Germinal center (tissue), 1 donor: ENCODE measurements at places on chromosomes 2 and 18.
A peak's percentile ranks its signal among the peaks of the same experiment; 100 is the strongest.

DNA sequence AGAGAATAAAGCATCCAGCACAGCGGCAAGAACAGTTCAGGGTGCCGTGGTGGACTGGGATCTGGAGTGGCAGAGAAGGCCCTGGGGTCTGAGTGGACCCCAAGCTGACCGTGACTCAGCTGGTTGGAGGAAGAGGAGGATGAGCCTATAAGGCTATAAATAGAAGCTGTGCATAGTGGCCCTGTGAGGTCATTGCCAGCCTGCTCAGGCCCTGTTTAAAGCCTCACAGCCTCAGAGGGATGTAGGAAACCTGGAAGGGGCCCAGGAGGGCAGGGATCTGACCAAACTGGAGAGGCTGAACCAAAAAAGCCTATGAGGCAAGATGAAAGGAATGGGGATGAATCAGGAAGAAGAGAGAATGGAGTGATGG is 11.3 kb upstream of the DES start:
- no peak for DNase-seq

- no peak for DNase-seq
These were observed 60.0 kb upstream of the OTOS start for GRCh38 chr2:240200230-240201051.

DNA sequence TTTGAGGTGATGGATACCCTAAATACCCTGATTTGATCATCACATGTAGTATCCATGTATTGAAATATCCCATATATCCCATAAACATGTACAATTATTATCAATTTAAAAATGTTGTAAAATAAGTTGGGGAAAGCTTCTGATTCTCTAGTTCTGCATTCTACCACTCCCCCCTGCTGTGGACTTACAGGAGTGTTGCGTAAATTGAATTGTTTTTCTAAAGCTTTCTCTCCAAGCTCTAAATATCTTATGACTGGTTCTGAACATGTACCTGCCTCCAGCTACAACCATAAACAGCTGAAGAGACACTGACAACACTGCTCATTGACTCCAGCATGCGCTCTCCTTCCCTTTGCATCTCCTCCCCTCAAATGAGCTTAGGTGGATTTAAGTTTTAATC is 145.2 kb downstream of the MGAT5 start:
- no peak for DNase-seq

GRCh38 chr2:239420082-239420481 is 19.3 kb upstream of the HDAC4 start:
- DNase-seq = no peak

DNA sequence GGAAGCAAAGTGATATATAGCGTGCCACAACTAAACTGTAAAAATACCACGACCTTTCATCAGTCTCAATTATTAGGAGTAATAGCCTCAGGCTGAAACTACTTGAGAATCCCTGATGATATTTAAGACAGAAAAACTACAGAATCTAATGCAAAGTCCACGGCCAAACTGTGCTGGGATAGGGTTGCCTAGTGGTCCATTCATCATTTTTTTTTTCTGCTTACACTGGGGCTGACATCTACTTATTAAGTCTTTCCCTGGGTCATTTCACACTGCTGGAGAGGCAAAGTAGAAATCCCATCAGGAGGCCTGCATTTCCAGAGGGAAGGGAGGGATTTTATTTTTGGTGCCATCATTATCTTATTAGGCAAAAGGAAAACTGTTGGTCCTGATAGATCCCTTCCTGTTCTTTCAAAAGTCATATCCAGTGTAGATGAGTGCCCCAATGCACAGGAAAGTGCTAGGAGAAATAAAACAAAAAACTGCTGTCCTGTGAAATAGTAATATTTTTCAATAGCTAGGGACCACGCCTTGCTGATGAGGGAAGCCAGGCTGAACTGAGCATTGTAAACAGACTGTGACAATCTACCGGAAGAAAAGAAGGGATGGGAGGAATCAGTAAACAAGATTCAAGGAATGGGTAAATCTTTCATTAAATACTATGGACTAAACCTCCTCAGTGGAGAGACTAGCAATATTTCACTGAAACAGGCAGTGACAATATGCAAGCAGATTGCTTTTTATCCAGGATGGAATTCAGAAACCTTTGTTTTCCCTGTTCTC is 644.3 kb downstream of the IRS1 start:
- no peak for DNase-seq

- no peak for DNase-seq
These were observed 130.5 kb upstream of the NOSTRIN start for GRCh38 chr2:168671932-168672331.

DNA sequence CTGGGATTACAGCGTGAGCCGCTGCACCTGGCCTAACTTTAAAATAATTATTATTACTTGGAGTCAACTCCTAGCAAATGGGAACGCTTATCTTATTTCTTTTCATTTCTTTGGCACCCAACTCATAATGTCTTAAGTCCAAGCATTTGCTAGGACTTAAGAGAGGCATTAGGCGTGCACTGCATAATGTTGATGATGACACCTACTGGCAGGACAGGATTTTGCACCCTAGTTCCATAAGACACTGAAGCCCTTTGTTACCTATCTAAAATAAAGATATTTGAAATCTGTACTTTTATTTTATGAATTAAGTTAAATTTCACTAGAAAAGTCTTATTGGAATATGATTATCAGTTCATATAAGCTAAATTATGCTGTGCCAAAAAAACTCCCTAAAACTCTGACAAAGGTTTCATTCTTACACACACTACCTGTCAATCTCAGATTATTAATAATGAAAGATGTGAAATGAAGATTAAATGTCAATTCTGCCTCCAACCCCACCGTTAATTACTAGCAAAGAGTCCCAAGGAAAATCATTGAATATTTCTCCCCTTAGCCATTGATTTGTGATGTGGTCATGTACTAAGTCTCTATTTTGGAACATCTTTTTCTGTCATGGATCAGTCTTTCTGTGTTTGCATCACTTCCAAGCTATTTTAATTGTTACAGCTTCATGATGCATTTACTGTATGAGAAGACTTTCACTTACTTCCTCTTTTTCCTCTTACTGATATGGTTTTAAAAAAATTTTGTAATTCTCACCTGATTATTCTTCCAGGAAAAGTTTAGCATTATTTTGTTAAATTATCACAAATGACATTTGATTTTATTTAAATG is 12.7 kb upstream of the CDH2 start:
- peak; percentile 9 for DNase-seq

DNA sequence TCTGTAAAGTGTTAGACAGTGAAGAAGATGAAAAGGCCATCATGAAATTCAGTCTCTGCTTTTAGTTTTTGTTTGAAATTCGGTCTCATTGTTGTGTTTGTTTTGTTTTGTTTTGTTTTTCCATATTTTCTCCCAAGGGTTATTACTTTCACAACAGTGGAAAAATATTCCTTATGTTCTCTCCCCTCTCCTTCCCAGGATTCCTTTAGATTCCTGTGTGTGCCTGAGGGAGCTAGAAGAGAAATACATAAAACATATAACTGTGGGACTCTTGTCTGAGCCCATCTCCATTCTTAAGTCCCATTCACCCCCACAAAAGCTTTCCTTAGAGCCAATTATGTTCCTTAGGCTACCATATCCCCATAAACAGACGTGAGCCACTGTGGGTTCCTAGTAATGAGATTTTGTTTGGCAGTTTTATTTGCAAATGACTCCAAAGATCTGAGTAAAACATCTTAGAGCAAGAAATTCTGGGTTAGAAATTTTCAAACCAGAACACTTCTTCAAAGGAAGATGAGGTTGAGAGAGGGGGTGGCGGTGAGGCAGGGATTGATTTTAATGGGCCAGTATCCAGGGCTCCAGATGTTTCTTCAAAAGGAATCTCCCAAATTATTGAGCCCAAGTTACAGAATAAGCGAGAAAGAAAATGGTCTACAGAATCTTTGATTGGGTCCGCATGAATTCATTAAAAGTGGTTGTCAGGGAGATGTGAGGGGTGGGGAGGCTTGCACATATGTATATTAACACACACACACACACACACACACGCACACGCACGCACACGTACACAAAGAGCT is 157.8 kb upstream of the TNP1 start:
- no peak for DNase-seq

DNA sequence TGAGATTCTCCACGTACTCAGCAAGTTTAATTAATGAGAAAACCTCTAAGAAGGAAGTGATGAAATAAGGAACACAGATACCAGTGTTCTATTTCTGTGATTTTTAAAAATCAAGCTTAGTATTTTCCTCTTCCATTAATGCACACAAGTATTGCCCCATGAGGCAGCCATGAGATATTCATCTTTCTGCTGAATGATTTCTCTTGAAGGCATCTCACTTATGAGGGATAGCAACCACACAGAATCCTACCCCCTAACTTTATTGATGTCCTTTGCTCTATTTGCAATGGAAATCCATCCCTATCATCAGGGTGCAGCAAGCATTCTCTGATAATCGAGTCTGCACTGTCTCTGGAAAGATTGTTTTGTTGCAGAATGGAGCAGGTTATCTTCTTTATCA is 244.1 kb upstream of the NRP2 start:
- DNase-seq = no peak

DNA sequence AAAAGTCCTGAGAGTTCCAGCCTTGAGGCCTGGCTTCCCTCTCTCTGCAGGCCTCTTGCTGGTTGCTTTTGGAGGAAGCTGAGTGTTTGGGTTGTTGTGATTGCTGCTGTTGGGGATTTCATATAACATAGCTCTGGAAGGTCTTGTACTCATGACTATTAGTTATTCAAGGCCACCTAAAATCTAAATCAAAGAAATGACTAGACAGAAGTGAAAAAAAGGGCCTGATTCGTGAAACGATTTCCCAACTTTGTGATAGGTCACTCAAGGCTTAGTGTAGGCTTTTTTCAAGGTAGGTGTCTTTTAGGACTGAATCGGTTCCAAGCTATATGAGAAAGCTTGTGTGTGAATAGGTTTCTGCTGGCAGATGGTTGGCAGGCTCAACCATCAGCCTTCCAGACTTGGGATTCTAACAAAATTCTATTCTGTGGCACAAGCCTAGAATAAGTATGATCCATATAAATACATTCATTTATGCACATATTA is 164.4 kb downstream of the FMNL2 start:
- DNase-seq = no peak

DNA sequence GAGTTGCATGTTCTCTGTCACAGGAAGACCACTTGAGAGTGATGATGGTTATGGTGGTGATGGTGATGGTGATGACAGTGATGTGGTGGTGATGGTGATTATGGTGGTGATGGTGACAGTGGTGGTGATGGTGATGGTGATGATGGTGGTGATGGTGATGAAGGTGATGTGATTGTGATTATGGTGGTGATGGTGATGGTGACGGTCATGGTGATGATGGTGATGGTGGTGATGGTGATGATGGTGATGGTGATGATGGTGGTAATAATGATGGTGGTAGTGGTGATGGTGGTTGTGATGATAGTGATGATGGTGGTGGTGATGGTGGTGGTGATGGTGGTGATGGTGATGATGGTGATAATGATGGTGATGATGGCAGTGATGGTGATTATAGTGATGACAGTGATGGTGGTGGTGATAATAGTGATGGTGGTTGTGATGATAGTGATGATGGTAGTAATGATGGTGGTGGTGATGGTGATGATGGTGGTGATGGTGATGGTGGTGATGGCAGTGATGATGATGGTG is 93.7 kb downstream of the ASB1 start:
- no peak for DNase-seq

DNA sequence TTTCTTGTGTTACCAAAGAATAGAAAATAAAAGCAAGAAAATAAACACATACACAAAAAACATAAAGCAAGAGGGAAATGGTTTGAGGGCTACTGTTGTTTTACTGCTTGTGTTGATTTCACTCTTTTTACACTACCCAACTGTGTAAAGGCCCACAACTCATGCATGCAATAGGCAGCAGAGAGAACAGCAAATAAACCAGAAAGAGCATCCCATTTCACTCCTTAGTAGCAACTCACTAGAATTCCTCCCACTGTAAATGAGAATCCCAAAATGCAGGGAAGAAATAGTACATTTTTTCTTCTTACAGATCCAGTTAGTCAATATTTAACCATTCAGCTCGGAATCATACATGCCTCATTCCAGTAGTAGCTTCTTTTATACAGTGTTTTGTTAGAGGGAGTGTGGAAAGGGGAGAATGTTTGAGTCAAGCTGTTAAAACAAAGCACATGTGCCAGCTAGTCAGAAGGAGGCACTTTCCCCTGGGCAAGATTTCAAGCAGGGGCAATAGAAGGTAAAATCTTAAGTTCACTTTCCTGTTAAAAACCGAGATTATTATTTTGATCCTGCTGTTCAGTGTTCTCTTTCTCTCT is 147.2 kb upstream of the FAM98A start:
- no peak for DNase-seq

DNA sequence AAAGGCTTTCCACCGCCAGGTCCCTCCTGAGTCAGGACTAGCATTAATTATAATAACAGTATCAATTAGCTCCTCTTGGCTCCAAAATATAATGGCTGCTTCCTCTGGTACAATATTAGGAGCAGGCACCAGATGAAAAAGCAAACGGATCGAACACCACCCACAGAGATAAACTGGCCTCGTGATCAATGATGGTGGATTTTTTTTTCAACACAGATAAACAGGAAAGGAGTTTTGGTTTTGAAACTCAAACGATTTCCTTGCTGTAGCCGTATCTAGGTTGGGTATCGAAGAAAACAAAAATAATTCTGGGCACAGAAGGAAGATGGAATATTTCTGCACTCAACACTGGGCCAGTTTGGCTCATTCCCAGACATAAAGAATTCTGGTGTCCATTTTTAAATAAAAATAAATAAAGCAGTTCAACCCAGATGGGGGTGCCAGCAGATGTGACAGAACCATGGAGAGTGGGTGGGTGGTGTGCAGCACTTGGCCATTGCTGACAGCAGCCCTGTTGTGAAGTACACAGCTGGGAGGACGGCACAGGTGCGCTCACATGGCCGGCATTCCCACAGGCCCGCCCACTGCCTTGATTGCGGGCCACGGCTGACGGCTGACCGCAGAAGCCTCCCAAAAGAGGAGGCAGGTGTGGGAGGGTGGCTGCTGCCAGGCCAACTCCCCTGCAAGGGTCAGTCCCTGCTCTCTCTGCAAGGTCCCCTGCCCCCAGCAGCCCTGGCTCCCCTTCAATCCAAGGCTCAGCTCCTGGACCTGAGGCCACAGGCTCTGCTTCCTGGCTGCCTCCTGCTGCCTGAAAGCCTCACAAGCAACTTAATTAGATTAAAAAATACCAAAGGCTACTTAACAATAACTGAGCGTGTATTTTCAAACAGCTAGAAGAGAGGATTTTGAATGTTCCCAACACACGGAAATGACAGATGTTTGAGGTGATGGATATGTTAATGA is 351.9 kb upstream of the ID2 start:
- no peak for DNase-seq

- DNase-seq = no peak
These were observed 242.4 kb downstream of the LDLRAD4 start for GRCh38 chr18:13460946-13461345.

GRCh38 chr2:44480068-44480467 is 118.3 kb downstream of the CAMKMT start:
- no peak for DNase-seq

GRCh38 chr2:105290981-105291660 is 38.4 kb downstream of the TGFBRAP1 start:
- no peak for DNase-seq

GRCh38 chr2:230230496-230231200 is 5.1 kb downstream of the SP140 start:
- no peak for DNase-seq

DNA sequence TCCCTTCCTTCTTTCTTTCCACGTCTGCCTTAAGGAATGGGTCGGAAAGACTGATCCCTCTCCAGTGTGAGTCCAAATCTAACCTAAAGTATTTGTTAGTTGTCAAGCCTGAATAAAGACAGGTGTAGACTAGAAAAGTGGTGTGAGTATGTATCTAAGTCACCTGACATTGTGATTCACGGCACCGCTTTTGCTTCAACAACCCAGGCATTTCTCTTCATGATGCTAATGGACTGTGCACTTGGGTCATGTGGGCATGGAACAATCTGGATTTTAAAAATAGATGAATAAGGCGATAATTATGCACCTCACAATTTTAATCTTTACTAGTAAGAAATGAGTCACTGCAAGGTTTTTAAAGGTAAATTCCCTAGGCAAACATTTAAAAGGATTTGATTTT is 107.5 kb downstream of the LIPG start:
- DNase-seq = no peak
